NCI-H524 treated with DMSO at 0.1 percent for 48 hours (cell line): ENCODE measurements at places on chromosomes 3 and 15.

- no peak for DNase-seq
Observed at GRCh38 chr3:74000725-74001124, 376.0 kb upstream of the PDZRN3 start.

- no peak for DNase-seq
Observed at GRCh38 chr3:13407475-13407874, 12.6 kb downstream of the NUP210 start.

- DNase-seq, result no peak
Observed at GRCh38 chr3:80767604-80768003, 993.8 kb downstream of the GBE1 start.

GRCh38 chr3:122789585-122790273 is 3.9 kb downstream of the HSPBAP1 start:
- no peak for DNase-seq

DNA sequence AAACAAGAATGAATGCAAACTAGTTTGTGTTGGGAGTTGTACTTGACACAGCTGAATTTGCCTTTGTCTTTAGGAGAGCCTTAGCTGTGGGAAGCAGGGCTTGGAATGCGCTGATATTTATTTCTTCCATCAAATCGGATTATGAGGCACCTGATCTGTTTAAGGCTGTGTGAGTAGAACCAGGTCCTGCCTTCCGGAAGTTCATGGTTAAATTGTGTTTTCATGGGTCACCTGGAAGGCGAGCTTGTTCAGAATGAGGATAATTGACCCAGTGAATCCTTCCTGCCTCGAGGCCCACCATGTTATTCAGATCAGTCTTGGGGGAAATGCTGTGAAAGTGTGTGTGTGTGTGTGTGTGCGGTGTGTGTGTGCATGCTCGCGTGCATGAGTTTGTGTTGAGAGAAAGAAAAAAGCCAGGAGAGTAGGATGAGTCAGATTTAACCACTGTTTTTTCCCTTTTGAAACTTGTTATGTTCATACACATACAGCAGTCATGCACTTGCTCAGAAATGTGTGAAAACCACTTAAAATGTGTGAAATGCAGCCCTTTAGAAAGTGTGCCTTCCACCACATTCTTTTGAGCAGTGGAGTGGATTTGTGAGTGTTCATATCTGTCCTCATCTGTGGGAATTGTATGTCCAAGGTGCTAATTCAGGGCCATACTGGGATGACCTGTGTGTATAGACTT is 36.7 kb downstream of the SMAD3 start:
- DNase-seq, result no peak

- DNase-seq, result no peak
Observed at GRCh38 chr15:96342406-96343112, 12.1 kb downstream of the NR2F2 start.

GRCh38 chr15:57625703-57626448 is 34.2 kb downstream of the MYZAP start:
- DNase-seq, result no peak

DNA sequence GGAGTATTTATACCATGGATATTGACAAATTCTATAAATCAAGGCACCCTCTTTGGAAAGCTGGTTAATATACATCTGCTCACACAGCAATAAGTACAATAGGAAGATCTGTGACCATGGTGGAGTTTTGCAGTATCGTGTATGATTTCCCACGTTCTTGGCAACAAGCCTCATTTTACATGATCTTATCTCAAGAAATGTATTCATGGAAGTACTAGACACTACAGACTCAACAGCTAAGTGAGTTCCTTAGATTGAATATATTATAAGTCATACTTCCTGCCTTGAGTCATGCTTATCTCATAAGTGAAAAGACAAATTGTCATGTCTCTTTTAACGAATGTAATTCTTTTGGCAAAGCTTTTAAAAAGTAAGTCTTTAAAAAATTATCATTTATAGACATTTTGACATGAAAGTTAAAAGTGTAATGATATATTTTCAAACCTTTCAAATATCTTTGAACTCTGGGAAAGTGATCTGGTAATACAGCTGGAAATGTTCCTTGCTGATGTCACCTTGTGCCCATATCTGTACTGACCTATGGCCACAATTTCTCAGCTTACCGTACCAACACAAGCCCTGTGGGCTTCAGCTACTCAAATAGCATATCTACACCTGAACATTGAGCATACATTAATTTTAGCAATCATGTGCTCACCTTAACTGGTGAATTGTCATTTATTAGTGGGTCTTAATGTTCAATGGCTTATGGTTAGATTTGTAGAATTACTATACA is 130.3 kb upstream of the TMC3 start:
- DNase-seq, result no peak

- no peak for DNase-seq
Observed at GRCh38 chr3:129619726-129620162, 13.3 kb upstream of the PLXND1 start.

DNA sequence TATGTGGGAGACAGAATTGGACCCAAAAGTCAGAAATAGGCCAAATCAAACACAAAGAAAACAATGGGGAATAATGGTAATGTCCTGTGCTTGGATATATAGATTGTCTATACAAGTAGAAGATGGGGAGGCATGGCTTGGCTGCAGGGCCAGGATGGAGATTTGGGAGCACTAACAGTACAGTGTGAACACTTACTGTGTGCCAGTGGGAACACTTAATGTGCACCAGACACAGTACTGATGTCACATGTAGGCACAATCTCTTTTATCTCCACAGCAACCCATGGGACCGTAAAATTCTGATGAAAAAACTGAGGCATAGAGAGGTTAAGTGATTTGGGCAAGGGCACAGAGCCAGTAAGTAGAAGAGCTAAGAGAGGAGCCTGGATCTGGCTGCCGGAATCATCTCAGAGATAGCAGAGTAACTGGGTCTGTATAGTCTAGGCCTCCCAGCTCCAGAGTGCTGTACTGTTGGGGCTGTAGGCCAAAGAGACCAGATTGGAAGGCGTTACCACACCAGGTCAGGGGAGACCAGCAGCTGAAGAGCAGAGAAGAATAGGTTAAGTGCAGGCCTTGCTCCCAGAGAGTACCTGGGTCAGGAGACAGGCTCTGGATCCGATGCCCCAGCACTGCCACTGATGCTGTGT is 63.3 kb downstream of the RLBP1 start:
- DNase-seq, result no peak

- DNase-seq, result no peak
Observed at GRCh38 chr3:122263974-122264588, 61.0 kb upstream of the CSTA start.

DNA sequence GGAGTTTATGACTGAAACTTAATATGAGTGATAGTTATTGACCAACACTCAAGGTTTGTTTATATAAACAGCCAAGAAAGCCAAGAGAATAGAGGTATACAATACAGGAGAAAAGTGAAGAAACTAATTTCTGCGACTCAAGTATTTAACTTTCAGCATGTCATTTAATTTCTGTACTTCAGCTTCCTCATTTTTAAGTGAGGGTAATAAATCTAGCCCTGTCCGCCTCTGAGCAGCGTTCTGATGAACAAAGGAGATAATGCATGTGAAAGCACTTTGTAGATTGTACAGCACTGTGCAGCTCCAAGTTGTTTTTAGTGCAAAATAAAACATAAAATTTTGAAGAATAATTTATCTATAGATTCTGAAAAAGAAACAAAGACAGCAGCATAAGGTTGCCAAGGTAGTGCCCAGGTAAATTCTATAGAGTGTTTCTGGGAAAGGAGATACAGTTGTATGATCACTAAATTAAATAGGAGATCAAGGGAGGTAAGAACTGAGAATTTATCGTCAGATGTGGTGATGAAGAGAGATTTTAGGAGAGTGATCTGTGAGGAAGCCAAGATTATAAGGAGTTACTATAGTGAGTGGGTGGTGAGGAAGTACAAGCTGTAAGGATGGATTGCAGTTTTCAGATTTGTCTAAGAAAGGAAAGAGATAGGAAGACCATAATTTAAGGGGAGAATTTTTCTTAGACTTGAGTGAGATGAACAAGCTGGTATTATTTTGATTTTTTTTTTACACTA is 71.3 kb downstream of the RASA2 start:
- no peak for DNase-seq

DNA sequence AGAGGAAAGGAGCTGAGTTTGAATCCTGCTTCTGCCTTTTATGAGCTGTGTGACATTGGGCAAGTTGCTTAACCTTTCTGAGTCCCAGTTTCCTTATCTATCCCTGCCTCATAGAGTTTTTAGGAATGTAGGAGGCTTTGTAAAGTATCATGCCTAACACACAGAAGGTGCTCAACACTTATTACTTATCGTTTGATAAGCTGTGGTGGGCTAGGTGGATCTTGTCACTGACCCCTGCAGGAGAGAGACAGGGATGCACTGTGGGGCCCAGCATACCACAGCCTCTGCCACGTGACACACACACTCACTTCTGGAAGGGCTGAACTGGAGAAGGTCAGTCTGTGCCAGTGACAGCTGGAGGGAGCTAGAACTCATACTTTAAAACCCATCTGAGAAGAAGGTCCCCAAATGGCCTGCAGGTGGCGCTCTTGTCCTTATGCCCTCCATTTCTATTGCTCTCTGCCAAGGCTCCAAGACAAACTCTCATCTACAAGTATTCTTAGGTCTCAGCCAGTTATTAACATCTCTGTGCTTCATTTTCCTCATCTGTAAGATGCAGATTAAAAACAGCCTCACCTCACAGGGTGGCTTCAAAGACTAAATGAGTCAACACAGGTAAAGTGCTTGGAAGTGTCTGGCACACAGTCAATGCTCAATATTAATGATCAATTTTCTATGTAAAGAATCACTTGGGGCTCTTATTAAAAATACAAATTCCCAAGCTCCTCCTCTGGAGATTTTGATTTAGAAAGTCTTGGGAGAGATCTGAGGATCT is 57.5 kb upstream of the HACD2 start:
- peak; percentile 93 for DNase-seq

- no peak for DNase-seq
Observed at GRCh38 chr3:156473341-156473740, 81.6 kb downstream of the SSR3 start.

DNA sequence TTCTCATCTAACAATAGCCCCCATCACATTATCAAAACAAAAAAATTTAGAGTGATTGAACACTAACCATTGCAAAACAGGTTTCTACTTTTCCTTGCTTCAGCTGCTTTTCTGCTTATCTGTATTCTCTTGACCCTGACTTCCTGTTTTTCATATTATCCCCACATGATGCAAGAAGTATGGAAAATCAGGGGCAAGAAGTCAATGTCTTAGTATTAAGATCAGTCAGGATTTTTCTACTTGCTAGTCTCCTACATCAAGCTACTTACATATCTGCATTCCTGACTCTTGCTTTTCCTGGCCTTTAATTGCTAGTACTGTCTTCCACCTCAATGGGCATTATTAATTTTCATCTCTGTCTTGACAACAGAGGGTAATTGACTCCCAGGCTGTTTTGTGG is 300.2 kb downstream of the OTOL1 start:
- no peak for DNase-seq

DNA sequence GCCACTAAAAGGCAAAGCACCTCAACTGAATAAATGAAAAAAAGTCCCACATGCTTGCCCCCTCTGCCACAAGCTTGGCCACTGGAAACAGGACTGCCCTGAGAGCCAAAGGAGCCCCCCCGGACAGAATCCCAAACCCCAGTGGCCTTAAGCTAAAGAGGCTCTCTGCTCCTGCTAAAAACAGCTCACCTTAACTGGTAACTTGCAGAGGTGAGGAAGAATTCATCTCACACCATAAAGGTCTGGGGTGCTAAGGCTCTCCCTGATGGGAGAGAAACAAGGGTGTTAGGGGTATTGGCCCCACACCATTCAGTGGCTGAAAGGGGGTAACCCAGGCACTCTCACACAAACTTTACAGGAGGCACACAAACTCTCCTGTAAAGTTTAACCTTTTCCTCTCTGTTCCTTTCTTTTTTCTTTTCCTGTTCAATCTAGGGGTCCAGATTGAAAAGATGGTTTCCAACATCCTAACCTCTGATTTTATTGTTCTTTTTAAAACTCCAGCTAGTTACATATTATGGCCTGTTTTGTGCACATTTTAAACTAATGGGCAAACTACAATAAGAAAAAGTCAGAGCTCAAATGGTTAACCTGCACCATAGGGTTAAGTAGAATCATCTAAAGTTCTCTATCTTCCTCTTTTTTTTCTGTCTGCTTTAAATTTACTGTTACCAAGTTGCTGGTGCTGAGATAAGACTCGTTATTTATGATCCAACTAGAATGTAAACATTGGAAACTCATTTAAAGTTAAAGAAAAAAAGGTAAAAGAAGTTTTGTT is 19.9 kb downstream of the TRANK1 start:
- DNase-seq, result no peak

DNA sequence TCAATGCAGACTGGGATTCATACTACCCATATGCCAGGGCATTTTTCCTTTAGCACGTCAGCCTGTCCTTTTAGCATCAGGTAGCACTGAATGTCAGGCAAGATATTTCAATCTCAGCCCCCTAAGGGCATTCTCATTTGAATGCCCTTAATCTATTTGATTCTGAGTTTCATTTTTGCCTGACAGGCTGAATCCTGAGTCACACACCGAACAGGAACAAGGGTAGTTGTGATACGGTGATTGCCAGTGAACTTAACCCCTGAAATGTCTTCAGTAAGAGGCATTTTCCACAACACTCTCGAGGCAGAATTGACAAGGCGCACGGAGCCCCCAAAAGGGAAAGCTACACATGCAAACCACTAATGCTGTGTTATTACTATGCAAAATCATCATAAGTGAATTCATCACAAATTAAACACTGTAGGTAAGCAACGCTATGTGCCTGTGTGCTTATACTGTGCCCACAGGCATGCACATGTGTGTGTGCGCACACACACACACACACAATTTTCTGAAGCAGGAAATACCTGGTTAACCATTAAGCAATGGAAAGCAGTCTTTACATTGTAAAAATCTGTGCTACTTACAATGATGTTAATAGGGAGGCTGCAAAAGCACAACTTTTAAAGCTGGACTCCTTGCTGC is 130.4 kb downstream of the ZNF385D start:
- DNase-seq, result no peak

DNA sequence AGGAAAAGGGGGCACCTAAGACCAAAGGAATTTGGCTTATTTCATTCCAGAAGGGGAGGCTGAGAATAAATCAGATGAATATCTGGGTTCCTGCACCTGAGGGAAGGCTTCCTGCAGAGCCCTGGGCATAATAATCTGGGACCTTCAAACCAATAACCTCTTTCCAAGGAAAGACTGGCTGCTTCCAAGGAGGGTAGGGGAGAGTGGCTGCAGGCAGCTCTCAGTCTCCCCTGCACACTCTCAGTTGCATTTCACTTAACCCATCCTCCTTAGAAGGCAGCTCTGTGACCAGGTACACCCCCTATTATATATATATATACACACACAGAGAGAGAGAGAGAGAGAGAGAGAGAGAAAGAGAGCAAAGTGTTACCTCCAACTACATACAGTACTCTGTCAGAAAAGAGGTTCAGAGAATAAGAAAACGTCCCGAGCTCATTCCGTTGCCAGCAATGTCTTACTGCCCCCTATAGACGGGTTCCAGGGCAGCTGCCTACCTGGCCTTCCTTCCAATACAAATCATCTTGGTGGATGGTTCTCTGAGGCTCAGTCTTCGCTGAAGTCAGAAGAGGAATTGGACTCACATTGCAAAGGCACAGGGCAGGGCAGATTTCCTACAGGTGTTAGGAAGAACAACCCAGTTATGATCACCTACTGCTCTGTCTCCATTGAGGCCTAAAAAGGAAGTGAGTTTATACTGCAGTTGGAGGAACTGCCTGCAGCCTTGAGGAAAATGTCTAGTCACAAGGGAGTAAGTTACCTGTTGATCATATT is 26.1 kb downstream of the CAPN3 start:
- DNase-seq, result no peak

- no peak for DNase-seq
Observed at GRCh38 chr3:161070252-161070930, 34.8 kb downstream of the B3GALNT1 start.
